ENCODE measurements at places on chromosomes 7 and 10. TPM values are rescaled to one million over a fixed set of nuclear protein-coding genes. Genes with fewer than 3 reads are reported as not detected.

TMEM213 gene
- total RNA-seq = not detected

HOXA11 gene
- 1.8 TPM for total RNA-seq

- no peak for DNase-seq
These were observed 121.5 kb downstream of the POLR1F start for GRCh38 chr7:19587291-19587690.

DNA sequence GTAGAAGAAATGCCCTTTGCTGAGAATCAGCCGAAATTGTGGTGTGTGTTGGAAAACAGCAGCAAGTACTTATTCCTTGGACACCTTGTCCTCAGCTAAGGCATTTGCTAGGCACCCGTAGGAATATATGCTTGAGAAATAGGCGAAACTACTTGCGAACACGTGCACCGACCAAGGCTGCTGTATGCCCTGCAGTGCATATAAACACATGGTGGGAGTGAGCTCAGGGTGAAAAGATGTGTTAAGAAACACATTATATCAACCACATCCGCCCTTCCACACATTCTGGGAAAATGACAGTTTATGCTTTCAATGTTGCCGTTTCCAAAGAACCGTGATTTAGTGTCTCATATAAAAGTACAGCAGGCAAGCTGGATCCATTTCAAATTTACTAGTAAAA, 199.2 kb downstream of the JCAD start:
- DNase-seq = no peak
